ENCODE measurements at places on chromosomes 13 and 19. TPM values are rescaled to one million over a fixed set of nuclear protein-coding genes. Genes with fewer than 3 reads are reported as not detected.

The ACP7 gene
- 0.15 TPM for polyA plus RNA-seq

- DNase-seq, result peak; percentile 5
These were observed 1832.8 kb upstream of the MIR17HG start for GRCh38 chr13:89514534-89515312.

DNA sequence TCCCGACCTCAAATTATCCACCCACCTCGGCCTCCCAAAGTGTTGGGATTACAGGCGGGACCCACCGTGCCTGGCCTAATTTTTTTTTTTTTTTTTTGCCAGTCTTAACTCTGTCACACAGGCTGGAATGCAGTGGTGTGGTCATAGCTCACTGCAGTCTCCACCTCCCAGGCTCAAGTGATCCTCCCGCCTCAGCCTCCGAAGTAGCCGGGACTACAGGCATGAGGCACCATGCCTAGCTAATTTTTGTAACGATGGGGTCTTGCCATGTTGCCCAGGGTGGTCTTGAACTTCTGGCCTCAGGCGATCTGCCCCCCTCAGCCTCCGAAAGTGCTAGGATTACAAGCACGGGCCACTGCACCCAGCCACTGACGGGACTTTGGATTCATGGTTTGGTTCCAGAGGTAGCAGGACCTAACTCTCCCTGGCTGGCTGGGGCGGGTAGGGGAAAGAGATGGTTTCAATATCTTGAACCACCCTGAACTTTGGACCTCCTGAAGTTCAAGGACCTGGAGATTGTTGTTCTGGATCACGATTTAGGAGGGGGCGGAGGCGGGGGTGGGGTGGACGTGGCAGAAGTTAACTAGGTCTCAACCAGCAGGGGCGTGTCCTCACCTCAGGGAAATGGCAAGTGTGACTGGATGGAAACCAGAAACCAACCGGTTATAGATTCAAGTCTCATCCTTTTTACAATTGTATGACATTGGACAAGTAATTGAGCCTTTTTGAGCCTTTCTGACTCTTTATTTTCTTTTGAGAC lies 40.8 kb downstream of the IER2 start:
- no peak for DNase-seq

DNA sequence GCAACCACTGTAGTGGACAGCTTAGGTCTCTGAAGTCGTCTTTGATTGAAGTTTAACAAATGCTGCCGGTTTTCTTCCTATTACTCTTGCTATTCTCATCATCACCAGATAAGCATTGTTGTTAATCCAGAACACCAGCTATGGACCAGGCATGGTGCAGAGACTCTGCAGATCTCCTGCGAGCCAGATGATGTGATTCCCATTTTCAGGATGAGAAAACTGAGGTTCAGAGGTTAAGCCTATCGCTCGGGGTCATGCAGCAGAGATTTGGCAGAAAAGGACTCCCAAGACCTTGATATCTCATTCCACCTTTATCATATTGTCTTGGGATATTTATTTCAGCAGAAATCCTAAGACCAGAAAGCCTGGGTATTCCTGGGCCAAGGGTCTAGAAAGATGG lies 16.5 kb upstream of the CABP5 start:
- no peak for DNase-seq

GRCh38 chr19:34642241-34642640 lies 34.7 kb downstream of the SCGB2B2 start:
- DNase-seq, result no peak

The CCDC8 gene
- 63.1 TPM for polyA plus RNA-seq

GRCh38 chr13:84279166-84279565 lies 396.9 kb upstream of the SLITRK1 start:
- DNase-seq, result no peak

The DHDH gene
- 0.54 TPM for polyA plus RNA-seq

DNA sequence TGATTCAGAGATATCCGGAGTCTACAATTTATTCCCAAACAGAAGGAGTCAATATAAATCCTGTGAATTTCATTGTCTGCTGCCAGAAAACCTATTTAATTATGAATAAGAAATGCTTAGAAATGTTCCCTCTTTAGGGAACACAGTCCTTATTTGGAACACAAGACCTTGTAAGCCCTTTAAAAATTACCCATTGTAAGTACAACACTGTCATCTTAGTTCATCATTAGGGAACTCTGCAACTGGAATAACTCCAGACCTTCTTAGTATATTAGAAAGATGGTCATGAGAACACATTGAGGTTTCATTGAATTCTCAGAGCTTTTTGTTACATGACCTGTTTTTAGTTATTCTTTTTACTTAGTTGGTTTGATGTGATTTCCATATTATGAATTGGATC lies 548.5 kb upstream of the KLF12 start:
- DNase-seq, result no peak

The VSTM2B gene
- polyA plus RNA-seq, result 0.18 TPM

The CLASRP gene
- 48.8 TPM for polyA plus RNA-seq

All from forelimb muscle (tissue), 1 donor.